OCI-M1 (cell line): ENCODE measurements at places on chromosomes 16 and 17.

GRCh38 chr17:63399856-63400255, 46.2 kb downstream of the CYB561 start:
- no peak for DNase-seq

GRCh38 chr17:65312718-65313377, 175.7 kb downstream of the RGS9 start:
- DNase-seq = no peak

DNA sequence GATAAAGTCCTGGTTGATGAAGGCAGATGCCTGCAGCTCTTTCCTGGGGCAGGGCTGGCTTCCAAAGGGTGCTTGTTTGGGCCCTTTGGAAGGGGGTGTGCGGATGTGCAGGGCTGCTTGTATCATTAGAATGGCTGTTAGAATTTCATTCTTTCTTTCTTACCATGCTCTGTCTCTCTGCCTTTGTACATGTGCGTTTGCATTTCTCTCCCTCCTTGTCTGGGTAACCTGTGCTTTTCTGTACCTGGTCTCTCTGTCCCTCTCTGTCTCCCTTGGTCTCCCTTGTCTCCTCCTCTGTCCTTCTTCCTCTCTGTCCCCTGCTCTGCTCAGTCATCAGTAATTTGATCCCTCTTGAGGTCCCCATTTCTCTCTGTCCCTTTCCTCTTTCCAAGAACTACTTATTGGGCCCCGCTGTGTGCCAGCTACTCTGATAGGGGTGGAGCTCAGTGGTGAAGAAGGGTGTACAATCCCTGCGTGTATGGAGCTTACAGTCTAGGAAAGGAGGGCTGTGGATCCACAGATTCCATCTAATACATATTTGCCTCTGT, 69.3 kb downstream of the PLCG2 start:
- peak; percentile 58 for DNase-seq

DNA sequence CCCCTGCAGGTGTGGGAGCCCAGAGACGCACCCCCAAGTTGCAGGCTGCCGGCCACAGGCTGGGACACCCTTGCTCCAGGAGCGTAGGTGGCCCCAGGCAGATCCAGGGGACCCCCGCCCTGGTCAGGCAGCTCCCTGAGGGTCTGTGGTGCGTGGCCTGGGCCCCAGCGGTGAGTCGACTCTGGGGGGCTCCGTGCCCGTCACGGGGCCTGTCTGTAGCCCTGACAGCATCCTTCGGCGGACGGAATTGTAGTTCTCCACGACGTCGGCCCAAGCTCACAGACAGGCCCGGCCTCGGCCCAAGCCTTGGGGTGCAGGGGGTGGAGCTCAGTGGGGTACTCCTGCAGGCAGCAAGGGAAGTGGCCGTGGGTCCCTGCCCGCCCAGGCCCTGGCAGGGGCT, 82.9 kb downstream of the LMF1 start:
- no peak for DNase-seq

GRCh38 chr17:40075201-40075941, 12.6 kb downstream of the THRA start:
- peak; percentile 90 for DNase-seq

DNA sequence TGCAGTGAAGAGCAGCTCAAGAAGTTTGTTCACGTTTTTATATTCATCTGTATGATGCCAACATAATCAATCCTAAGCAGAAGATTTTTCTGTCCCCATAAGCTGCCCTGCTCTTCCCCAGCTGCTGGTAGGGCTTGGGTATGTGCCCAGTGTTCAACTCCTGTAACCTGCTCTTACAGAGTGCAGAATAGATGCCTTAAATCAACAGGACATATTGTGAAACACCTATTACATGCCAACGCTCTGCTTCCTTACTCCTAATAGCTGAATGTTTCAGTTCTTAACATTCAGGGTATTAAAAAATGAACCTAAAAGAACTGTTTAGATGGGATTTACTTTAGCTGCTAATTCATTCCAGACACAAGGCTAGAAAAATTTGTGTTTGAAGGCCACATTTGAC, 190.9 kb downstream of the HS3ST3A1 start:
- DNase-seq = no peak

GRCh38 chr16:49018259-49018931, 263.2 kb downstream of the CBLN1 start:
- DNase-seq = no peak
